ENCODE measurements at places on chromosomes 16 and 17. TPM values are rescaled to one million over a fixed set of nuclear protein-coding genes. Genes with fewer than 3 reads are reported as not detected.

DNA sequence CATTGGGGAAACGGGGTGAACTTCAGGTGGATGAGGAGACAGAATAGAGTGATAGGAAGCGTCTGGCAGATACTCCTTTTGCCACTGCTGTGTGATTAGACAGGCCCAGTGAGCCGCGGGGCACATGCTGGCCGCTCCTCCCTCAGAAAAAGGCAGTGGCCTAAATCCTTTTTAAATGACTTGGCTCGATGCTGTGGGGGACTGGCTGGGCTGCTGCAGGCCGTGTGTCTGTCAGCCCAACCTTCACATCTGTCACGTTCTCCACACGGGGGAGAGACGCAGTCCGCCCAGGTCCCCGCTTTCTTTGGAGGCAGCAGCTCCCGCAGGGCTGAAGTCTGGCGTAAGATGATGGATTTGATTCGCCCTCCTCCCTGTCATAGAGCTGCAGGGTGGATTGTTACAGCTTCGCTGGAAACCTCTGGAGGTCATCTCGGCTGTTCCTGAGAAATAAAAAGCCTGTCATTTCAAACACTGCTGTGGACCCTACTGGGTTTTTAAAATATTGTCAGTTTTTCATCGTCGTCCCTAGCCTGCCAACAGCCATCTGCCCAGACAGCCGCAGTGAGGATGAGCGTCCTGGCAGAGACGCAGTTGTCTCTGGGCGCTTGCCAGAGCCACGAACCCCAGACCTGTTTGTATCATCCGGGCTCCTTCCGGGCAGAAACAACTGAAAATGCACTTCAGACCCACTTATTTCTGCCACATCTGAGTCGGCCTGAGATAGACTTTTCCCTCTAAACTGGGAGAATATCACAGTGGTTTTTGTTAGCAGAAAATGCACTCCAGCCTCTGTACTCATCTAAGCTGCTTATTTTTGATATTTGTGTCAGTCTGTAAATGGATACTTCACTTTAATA, 7.0 kb upstream of the TMEM235 start:
- DNase-seq, result no peak

The KIF19 gene
- 2.0 TPM for polyA plus RNA-seq

GRCh38 chr17:78738698-78739097, 43.4 kb downstream of the CYTH1 start:
- no peak for DNase-seq

DNA sequence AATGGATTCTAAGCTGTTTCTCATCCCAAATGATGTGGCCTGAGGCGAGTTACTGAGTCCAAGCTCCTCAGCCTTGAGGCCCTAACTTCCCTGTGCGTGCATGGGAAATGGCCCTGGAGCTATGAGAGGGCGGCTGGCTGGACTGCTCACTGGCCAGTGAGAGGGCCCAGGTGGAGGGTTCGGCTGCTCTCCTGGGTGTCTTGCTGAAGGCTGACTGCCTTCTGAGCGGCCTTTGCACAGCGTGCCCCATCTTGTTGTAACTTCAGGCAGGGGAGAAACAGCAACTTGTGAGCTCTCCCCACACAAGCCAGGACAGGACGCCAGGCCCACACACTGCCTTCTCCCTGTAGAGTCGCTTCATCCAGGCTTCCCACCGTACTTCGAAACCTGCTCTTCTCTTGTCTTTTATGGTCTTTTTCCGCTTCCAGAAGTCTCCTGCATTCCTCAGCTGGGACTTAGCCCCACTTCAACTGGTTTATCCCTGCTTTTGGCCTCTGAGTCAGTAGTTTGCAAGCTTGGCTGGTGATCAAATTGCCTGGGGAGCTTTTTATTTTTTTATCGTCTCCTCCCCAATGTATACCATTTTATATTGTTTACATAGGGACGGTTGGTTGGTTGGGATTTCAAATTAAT, 13.3 kb downstream of the CDH3 start:
- DNase-seq, result no peak

GRCh38 chr17:6756425-6757031, 682 bp downstream of the XAF1 start:
- no peak for DNase-seq

The PRSS22 gene
- polyA plus RNA-seq, result not detected

GRCh38 chr16:11076259-11077018, 132.1 kb downstream of the CLEC16A start:
- no peak for DNase-seq

GRCh38 chr17:80872001-80872500, 119.6 kb upstream of the CHMP6 start:
- DNase-seq, result no peak

The MMP28 gene
- not detected for polyA plus RNA-seq

The NFATC3 gene
- 33.9 TPM for polyA plus RNA-seq

DNA sequence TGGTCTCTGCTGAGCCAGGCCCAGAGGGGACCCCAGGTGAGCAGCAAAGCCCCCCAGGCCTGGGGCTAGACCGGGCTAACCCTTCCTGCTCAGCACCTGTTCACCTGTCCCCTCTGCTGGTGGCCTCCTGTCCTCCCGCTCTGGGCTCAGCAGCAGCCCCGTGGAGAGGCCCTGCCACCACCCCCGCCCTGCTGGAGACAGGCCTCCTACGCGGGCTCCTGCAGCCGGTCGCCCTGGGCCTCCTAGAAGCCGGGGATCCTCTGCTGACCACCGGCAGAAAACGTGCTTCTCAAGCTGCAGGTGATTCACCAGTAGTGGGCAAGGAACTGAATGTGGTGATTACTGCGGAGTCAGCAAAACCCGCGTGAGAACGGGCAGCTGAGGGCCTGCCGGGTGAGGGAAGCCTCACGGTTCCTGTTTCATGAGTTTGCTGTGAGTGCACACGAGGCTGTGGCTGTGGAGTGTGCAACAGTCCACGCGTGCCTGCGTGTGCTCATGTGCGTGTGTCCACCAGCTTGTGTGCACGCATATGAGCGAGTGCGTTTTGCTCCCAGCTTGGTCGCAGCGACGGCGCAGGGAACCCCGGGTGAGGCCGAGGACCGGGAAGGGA, 792 bp downstream of the SECTM1 start:
- DNase-seq, result no peak

GRCh38 chr16:65105171-65105570, 16.7 kb downstream of the CDH11 start:
- DNase-seq, result no peak

GRCh38 chr17:69634844-69635243, 220.3 kb downstream of the MAP2K6 start:
- DNase-seq, result no peak

- DNase-seq, result peak; percentile 11
These were observed 34.7 kb upstream of the HNF1B start for GRCh38 chr17:37779554-37779953.

GRCh38 chr17:78057113-78057740, 71.3 kb downstream of the TMC6 start:
- no peak for DNase-seq

The ARHGAP44 gene
- polyA plus RNA-seq, result 8.1 TPM

The GFAP gene
- polyA plus RNA-seq, result 1.2 TPM

- no peak for DNase-seq
These were observed 16.6 kb downstream of the LDHD start for GRCh38 chr16:75099738-75100602.

GRCh38 chr16:19588661-19589060, 33.2 kb downstream of the VPS35L start:
- peak; percentile 46 for DNase-seq

GRCh38 chr16:20944861-20945574, 44.4 kb downstream of the LYRM1 start:
- no peak for DNase-seq

GRCh38 chr17:35315283-35315682, 58.1 kb downstream of the SLFN11 start:
- no peak for DNase-seq

GRCh38 chr17:78897664-78898047, 5.3 kb downstream of the CEP295NL start:
- DNase-seq, result no peak

The RPH3AL gene
- polyA plus RNA-seq, result 3.7 TPM

DNA sequence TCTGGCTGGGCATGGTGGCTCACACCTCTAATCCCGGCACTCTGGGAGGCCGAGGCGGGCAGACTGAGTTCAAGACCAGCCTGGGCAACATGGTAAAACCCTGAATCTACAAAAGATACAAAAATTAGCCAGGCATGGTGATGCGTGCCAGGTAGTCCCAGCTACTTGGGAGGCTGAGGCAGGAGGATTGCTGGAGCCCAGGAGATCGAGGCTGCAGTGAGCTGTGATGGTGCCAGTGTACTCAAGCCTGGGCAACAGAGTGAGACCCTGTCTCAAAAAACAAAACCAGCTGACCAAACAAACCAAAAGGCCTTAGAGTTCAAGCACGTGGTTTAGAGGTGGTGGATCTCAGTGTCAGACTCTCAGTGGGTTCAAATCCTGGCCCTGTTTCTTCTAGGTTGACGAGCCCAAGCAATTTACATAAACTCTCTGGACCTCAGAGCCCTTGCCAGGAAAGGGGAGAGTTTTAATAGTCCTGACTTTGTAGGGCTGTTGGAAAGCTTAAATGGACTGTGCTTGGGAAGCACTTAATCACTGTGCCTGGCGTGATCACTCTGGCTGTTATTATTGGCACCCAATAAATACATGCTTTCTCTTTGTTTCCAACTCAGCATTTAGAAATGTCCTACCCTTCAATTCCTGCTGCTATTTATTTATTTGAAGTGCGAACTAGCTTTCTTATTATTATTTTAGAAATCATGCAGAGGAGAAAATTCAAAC, 44.7 kb downstream of the ABCC1 start:
- DNase-seq, result no peak

DNA sequence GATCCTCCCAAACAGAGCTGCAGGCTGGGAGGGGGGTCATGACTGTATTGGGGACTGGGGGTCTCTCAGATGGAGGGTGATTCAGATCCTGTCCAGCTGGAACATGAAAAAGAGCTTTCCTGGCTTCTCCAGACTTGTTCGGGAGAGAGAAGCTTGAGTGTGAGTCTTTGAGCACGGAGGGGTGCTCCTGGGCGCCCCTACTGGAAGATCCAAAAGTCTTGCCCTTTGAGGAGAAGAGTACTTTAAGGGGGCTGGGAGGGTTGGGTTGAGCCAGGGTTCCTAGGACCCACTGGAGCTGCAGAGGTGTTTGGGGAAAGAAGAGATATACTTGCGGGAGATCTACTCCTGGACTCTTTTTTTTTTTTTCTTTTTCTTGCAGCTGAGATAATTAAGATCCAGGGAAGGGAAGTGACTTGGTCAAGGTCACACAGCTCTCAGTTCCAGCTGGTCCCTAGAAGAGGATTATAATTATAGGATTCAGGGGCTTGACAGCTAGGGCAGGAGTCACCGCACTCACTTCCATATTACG, 8.4 kb downstream of the RARA start:
- peak; percentile 73 for DNase-seq

- no peak for DNase-seq
These were observed 3.4 kb downstream of the CASKIN2 start for GRCh38 chr17:75511610-75512575.

The PIGW gene
- 10.0 TPM for polyA plus RNA-seq

GRCh38 chr16:85090181-85090580, 22.1 kb downstream of the CIBAR2 start:
- no peak for DNase-seq

The JPH3 gene
- 0.26 TPM for polyA plus RNA-seq

GRCh38 chr17:64571746-64572145, 65.0 kb downstream of the CEP95 start:
- DNase-seq, result peak; percentile 83

DNA sequence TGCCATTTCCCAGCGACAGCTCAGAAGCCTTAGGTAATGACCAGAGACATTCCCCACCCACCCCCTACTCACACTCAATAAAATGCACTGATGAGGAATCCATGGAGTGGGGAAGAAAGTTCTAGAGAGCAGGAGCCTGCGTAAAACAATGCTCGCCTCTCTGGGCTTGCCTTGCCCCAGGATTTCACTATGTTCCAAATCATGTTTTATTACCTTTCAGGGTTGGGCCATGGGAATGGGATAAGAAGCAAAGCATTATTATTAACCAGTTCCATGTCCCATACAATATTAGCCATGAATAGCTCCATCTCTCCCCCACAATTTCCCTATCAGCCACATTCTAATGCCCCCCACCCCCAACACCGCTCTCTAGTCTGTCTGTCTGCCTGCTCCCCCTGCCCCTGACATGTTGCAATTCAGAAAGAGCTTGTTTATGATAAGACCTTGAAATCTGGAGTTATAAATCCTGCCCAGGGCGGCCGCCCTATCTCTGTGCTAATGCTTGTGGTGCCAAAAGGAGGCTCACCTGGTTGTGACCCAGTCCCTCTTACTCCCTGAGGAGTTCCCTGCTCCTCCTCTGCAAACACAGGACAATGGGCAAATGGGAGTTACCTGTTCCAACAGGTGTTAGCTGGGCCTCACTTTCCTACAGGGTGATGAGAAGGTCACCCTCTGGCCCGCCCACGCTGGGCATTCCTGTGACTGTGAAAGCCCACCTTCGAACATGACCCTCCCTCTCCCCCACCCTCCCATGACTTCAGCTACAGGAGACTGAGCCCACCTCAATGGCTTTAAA, 28.0 kb upstream of the DDX52 start:
- DNase-seq, result no peak

GRCh38 chr17:2780256-2780655, 16.0 kb upstream of the RAP1GAP2 start:
- no peak for DNase-seq

GRCh38 chr17:17028059-17028877, 14.0 kb upstream of the MPRIP start:
- DNase-seq, result no peak

The PLCG2 gene
- 6.8 TPM for polyA plus RNA-seq

DNA sequence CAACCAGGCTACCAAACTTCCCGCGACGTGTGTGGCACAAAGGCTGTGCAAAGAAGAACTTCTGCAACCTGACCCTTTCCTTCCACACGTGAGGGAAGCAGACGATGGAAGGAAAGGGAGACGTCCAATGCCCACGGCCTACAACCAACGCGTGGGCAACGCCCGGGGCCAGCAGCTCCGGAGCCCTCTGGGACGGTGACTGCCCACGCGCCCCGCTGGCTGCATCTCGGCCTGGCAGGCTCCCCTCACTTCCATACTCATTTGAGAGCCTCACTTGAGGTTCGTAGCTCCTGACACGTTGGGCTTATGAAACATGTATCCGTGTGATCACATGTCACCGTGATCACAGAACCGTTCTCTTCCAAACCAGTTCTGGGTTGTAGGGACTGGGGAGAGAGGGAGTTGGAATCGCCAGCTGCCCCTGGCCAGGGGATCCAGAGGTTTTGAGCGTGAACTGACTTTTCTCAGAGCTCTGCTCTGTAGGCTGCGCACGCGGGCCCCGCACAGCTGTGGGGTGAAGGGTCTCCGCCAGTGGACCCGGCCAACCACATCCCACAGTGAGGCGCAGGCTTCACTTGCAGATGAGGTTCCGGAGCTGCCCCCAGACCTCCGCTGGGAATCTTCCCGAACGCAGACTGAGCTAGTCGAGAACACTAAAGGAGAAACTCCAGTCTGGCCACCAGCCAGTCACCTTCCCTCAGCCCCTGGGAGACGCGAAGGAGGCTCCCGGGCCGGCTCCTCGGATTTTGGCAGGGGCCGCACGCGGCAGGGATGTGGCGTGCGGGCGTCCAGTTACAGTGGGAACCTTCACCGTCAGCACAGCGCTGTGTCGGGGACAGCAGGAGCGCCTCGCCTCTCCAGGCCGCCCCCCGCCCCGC, 1.0 kb downstream of the LMF1 start:
- DNase-seq, result peak; percentile 52

All from muscle of arm (tissue), 14 donors.